ENCODE measurements at places on chromosomes 4 and X. TPM values are rescaled to one million over a fixed set of nuclear protein-coding genes. Genes with fewer than 3 reads are reported as not detected.
A peak's percentile ranks its signal among the peaks of the same experiment; 100 is the strongest.

The QRFPR gene
- not detected for total RNA-seq

The OTUD6A gene
- total RNA-seq, result not detected

The HAND2 gene
- 3.5 TPM for total RNA-seq

The FAM236A gene
- not detected for total RNA-seq

The OPN1LW gene
- not detected for total RNA-seq

The STAP1 gene
- not detected for total RNA-seq

The ITIH6 gene
- not detected for total RNA-seq

The FAM133A gene
- total RNA-seq, result 0.10 TPM

The QDPR gene
- 11.9 TPM for total RNA-seq

The PCGF3 gene
- 35.8 TPM for total RNA-seq

The GUCY1B1 gene
- total RNA-seq, result 26.8 TPM

The GUCY1A1 gene
- 108 TPM for total RNA-seq

The PABPC5 gene
- total RNA-seq, result 2.9 TPM

The PABPC1L2A gene
- total RNA-seq, result not detected

The PRR32 gene
- total RNA-seq, result not detected

The ZBED1 gene
- 33.4 TPM for total RNA-seq

The STATH gene
- total RNA-seq, result not detected

- DNase-seq, result no peak
These were observed 379.0 kb downstream of the INPP4B start for GRCh38 chr4:142467088-142467487.

DNA sequence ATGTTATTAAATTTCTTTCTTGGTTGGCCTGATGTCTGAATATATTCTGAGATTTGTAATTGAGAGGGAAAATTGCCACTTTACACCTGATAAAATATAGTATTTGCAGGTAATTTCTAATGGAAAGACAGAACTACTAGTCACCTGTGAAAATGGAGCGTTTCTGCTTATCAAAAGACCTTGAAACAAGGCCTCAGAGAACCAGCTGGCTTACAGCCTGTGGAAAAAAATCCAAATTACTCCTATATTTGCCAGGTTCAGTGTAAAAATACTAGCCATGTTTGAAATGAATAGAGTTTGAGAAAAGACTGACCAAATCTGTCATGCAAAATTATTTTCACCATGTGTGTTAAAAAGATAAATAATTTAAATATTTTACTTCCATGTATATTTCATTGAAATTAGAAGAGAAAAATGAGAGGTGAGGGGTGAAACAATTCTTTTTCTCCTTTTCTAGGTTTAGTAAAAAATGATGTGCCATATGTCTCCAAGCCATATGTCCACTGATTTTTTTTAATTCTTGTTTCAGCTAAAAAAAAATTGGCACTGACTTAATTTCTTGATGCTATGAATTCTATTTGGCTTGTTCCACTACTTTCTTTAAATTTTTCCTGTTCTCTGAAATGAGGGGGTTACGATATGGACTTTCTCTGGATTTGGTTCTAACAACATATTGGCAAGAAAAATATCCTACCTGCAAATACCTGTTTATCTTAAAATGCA is 464.9 kb downstream of the GRXCR1 start:
- DNase-seq, result no peak

- DNase-seq, result no peak
These were observed 22.8 kb downstream of the STAP1 start for GRCh38 chr4:67581208-67581857.

DNA sequence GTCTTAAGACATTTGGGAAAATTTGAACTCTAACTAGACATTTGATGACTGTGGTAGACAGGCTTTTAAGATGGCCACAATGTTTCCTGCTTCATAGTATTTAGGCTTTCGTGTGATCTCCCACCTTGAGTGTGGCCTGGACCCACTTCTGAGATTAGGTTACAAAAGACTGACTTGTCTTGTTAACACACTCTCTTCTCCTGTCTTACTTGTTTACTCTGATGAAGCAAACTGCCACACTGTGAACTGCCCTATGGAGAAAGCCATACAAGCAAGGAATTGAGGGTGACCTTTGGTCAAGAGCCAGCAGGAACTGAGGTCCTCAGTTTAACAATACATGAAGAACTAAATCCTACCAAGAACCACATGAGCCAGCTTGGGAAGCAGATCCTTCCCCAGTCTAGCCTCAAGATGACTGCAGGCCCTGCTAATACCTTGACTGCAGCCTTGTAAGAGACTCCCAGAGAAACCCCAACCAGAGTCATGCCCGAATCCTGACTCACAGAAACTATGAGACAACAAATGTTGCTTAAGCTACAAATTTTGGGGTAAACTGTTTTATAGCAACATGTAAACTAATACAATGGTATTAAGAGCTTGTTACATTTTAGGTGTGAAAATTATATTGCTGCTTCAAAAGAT is 20.3 kb downstream of the UBA6 start:
- no peak for DNase-seq

DNA sequence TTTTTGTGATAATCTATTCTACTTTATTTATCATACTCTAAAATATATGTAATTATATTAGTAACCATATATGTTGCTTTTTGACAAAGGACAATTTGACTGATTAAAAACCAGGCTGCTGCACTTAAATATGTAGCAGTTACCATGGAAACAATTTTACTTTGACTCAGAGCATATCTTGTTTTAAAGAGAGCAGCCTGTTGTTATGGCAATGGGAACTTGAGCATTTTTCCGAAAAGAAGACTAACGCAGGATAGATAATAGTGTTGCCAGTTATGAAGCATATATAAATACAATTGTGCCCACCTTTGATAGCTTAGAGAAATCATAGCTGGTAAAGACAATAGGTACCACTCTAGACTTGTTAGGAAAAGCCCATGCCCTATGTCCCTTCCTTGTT is 283.0 kb downstream of the GASK1B start:
- DNase-seq, result no peak

GRCh38 chrX:48558271-48558670 is 16.0 kb upstream of the RBM3 start:
- DNase-seq, result no peak

GRCh38 chr4:42855779-42856178 is 36.7 kb upstream of the GRXCR1 start:
- no peak for DNase-seq

DNA sequence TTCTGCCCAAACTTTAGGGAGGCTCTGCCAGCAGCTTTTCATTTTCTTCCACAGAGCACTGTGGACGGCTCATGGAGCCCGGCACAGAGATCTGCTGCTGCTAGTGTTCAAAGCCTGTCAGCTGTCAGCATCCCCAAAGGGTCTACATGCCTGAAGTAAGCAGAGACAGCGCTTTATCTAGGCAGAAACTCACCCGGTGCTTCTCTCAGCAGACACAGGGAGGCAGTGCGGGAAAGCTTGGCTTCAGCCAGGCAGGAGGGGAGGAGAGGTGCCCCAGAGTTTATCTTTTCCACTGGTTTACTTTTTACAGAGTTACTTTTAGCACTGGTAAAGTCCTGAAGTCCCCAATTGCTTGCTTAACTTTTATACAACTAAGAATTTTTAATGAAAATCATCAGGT is 339.3 kb downstream of the NKX6-1 start:
- DNase-seq, result no peak

- no peak for DNase-seq
These were observed 52.6 kb downstream of the DDX53 start for GRCh38 chrX:23052324-23052723.

GRCh38 chr4:145511913-145512522 is 30.4 kb downstream of the SMAD1 start:
- no peak for DNase-seq

DNA sequence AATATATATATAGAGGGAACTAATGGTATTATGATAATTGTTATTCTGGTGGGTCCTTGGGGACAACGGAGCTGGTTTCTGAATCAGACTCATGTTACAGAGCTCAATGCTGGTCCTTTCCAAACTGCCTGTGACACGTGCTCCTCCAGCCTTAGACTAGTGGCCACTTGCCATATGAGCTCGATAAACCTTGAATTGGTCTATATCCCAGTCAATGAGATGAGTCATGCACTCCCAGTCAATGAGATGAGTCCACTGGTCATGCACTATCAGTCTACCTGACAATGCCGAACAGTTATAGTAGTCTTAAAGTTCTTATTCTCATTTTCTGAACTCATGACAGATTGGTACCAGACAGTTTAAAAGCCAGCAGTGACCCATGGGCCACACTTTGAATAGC is 325.2 kb downstream of the LDB2 start:
- no peak for DNase-seq

DNA sequence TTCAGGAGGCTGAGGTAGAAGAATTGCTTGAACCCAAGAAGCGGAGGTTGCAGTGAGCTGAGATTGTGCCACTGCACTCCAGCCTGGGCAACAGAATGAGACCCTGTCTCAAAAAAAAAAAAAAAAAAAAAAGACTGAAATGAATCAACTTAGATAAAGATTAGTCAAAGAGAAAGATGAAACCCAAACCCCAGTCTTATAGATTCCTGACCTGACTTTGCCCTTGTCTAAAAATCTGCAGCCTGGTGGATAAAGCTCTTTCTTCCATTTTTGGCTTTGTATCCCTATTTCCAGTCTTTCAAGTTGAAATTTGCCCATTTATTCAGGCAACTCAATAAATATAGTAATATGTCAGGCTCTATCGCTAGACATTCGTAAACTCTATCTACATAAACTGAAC is 39.3 kb upstream of the SPINK2 start:
- no peak for DNase-seq

- no peak for DNase-seq
These were observed 84.4 kb downstream of the LRP2BP start for GRCh38 chr4:185311113-185311888.

DNA sequence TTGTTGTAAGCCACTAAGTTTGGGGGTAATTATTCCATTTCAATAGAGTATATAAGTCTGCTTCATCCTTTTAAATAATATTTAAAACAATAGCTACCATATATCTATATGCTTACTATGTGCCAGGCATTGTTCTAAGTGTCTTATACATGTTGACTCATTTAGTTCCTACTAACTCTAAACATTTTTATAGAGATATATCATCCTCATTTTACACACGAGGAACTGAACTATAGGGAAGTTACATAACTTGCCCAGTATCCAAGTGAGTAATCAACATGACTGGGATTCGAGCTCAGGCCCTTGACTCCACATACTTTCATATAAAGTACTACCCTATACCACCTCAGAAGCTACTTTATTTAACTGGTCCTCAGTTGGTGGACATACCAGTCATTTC is 175.3 kb upstream of the RAI2 start:
- DNase-seq, result no peak

- no peak for DNase-seq
These were observed 114.0 kb upstream of the INPP4B start for GRCh38 chr4:142960126-142960525.

- DNase-seq, result no peak
These were observed 206.6 kb upstream of the ITM2A start for GRCh38 chrX:79573760-79574159.

DNA sequence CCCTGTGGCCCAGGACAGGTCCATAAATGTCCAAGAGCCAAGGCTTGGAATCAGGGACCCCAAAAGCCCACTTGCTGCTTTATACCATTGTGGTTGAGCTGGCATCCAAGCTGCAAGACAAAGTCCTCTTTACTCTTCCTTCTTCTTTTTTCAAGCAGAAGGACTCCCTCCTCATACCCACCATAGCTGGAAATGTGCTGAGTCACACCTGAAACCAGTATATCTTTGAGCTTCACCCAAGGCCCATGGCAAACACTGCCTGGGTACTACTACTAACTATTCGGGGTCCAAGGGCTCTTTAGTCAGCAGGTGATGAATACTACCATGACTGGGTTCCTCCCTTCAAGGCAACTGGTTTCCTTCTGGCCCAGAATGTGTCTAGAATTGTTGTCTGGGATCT is 37.3 kb upstream of the NMU start:
- no peak for DNase-seq

- DNase-seq, result no peak
These were observed 67.6 kb upstream of the SLC7A3 start for GRCh38 chrX:70998411-70999027.

DNA sequence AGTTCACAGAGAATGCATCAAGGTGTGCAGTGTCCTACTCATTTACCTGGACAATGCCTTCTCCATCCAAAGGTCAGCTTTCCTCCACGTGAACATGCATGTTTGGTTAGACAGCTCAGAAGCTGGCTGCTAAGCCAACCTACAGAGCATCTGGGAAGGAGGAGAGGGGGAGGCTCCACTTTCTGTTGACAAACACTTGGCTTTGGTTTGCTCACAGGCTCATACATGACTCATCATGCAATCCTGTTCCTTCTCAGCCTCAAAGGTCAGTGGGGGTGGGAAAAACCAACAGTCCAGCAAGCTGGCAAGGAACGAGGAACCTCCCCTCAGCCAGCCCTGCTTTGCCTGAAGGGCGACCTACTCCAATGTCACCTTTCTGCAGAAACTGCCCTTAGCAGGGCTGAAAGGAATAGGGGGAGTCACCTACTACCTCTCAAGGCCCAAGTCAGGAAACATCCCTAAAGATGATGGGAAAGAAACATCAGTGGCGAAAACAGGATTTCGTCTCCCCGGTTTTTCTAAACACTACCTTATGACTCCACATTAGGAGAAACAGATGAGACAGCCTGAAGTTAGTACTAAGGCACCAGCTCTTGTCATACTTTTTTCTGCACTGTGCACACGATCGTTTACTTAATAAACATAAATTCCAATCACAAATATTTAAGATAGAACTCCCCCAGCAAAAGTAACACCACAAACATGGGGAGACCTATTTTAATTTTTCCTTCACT is 37.9 kb downstream of the RELL1 start:
- peak; percentile 85 for DNase-seq

DNA sequence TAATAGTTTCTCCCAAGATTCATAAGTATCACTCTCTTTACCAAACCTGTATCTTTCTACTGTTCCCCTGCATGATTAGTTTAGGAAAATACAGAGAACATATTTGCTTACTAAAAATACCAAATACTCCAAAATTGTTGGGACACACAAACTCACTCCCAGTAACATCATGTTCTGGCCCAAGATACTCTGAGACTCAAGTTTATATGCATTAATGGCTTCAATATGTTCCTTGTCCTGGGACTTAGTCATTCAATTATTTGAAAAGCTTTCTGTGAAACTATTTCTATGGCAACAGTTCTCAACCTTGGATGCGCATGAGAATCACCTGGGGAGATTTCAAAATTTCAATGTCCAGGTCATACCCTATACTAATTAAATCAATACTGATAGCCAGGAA is 138.9 kb upstream of the PTCHD1 start:
- DNase-seq, result no peak

DNA sequence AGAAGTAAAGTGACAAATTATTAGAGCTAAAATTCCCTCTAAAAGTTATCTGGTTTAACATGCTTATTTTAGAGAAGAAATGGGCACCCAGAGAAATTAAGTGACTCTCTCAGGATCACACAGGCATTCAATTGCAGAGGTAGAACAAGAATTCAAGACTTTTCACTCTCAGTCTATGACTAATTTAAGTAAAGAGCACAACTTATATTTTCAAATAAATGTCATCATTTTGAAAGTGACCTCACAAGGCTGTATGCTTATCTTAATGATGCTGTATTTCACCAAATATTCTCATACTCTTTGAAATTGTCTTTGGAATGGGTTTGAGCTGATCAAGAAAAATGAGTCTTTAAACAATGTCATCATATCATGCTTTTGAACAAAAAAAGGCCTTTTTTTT is 15.3 kb downstream of the GPR174 start:
- no peak for DNase-seq

- DNase-seq, result no peak
These were observed 239.0 kb upstream of the MAB21L2 start for GRCh38 chr4:150342945-150343344.

GRCh38 chr4:168408620-168409019 is 71.7 kb downstream of the DDX60L start:
- DNase-seq, result no peak
